ENCODE measurements at places on chromosomes 2 and 18.

DNA sequence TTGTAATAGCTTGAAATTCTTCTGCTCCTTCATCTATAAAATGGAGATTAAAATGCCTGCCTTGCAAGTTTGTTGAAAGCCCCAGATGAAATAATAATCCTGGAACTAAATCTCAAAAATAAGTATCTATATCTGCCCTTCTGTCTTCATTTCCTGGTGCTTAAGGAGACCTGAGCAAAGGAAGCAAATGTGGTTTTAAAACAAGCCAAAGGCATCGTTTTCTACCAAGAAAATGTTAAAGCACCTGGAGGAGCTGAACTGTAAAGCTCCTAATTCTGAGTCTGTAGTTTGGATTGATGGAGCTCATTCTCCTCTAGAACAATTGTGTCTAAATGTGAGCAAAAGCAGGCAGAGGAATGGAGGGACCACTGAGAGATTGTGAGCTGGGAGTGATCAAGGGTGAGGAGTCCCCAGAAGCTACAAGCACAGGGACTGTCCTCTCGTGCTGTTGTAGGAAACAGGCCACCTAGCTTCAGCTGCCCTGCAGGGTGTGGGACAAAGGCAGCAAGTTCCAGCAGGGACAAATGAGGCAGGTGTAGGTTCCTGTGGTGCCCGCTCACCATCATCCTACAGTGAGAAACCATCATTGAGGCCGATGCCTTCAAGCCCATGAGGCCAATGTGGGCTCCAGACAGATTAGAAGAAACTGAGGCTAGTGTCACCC, 420.7 kb upstream of the TRIB2 start:
- no peak for DNase-seq

DNA sequence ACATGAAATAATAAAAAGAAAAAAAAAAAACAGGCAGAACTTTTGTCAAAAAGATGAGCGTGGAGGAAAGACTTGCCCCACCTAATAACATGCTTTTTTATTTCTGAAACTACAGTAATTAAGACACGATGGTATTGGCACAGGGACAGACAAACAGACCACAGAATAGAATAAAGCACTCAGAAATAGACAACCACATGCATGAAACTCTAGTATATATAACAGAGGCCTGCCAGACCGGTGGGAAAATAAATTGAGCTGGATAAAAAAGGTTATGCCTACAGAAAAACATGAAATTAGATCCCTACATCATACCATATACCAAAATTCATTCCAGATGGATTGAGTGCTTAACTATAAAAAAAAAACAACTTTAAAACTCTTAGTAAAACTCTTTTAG, 163.1 kb downstream of the NRP2 start:
- no peak for DNase-seq

GRCh38 chr2:241112046-241112445, 10.0 kb upstream of the MTERF4 start:
- DNase-seq, result no peak

DNA sequence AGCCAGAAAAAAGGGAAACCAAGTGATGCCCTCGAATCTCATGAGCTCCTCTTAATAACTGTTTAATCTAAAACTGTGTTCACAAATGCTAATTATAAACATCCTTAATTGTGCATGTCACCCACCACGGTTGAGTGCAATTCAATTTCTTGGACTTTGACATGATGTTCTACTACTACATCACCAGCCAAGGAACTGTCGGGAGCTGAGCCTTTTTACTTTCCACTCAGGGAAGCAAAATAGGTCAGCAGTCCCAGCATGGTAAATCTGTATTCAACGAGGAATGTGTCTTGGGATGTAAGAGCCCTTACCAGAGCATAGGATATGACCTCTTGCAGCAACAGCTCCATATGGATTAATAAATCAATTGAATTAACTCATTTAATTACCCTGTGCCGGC, 20.8 kb upstream of the REG3G start:
- no peak for DNase-seq

DNA sequence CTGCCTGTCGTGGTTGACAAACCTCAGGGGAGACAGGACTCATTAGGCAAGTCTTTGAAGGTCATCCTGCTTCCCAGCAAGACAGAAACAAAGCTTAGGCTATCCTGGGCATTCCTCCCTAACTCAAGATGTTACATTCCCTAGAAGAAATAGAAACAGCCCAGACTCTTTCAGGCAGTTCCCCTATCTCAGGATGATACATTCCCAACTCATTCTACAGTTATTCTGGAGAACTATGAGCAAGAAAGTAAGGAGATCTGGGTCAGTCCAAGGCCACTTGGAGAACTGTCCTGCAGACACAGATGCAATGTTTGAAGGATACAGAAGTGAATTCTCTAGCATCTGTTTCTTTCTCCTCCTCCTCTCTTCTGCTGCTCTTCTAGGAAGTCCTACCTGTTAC, 220.1 kb upstream of the NCKAP5 start:
- no peak for DNase-seq

DNA sequence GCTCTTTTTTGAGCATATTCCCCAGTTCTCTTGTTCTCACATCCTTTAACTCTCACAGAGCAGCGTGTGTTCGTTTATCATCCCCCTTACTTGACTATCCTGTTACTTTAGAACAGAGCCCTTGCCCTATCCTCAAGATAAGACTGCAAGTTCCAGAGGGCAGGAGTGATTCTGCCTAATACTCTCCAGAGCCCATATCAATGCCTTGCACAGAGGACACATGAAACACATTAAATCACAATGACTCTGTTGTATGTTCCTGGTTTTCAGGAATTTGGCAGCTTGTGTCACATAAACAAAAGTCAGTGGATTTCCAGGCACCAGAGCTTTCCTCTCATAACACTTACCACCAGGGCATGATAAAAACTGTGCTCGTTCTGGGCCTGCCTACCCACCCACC, 156.7 kb downstream of the RNF144A start:
- DNase-seq, result no peak

DNA sequence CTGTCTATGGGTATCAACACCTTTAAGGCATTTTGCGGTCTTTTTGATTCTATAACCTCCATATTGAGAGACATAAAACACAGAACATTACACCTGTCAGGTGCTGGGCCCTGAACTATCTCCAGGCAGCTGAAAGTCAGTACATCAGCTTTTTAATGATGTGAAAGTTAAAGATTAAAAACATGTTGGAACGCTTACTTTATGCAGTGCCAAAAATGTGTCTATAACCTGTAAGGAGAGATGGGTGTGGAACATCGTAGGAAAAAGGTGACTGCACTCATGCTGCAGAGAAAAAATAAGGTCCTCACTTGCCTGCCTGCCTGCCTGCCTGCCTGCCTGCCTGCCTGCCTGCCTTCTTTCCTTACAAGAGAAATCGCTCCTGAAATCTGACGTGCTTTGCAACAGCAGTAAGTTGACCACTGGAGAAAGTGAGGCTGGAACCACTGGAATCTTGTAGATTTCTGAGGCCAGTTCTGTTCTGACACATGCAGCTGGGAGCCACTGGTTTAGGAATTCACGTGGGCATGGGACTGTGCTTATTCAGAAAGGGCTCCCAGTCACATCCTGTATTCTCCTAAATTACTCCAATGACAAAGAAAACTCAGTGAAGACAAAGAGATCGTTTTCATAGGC, 34.1 kb downstream of the BCL11A start:
- DNase-seq, result no peak

- no peak for DNase-seq
These were observed 20.1 kb downstream of the GPR35 start for GRCh38 chr2:240645346-240645745.

- DNase-seq, result no peak
These were observed 15.1 kb upstream of the C1QL2 start for GRCh38 chr2:119173556-119174060.

DNA sequence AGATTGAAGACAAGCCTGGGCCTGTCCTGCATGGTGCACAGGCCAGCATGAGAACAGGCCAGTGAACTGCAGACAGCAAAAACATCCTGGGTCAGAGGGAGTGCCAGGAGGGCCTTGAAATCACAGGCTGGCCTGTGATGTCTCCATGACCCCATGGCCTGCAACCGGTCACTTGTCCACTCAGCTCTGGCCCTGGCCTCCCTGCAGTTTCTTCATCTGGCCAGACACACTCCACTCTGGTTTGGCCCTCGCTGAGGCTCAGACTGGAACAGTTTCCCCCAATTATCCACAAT, 12.6 kb downstream of the CYRIA start:
- DNase-seq, result no peak

DNA sequence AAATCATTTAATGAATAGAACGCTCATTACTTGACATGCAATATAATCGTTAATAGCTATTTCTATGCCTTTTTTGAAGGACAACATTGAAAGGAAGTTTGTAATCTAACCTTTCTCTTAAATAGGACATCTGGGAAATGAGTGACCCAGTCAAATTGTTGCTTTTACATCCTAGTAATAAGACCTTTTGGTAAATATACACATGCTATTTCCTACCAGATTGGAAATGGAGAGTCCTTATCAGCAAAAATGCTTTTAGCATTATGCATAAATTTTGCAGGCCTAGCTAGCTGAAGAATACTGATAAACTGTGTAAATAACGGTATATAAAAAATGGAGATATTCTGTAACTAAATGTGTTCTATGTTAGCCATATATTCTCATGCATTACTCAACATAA, 567.3 kb upstream of the DSEL start:
- no peak for DNase-seq

- DNase-seq, result no peak
These were observed 134.5 kb upstream of the EPB41L3 start for GRCh38 chr18:5678278-5678677.

DNA sequence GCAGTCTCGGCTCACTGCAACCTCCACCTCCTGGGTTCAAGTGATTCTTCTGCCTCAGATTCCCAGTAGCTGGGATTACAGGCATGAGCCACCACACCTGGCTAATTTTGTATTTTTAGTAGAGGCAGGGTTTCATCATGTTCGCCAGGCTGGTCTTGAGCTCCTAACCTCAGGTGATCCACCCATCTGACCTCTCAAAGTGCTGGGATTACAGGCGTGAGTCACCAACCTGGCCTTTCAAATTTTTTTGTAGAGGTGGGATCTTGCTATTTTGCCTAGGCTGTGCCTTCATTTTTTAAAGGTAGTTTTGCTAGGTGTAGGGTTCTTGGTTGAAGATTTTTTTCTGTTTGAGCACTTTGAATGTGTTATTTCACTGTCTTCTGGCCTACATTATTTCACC, 6.2 kb downstream of the HAUS1 start:
- no peak for DNase-seq

- no peak for DNase-seq
These were observed 373.5 kb upstream of the ZEB2 start for GRCh38 chr2:144893464-144893863.

DNA sequence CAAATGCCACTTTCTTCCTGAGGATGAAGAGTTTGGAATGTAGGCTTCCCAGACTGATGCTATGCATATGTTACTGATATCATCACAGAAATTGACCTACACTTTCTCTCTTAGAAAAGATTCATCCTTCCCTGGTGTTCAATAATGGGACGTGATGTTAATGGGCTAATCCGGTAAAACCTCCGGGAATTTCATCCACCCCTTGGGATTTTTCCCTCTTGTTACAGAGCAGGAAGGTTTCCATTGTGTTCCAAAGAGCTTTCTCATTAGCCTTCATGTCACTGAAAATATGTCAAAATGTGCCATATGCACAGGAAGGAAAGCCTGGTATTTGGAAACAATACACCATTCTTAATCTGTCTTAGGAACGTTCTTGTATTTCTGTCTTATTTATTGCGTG, 20.7 kb downstream of the ALPK2 start:
- DNase-seq, result no peak

- no peak for DNase-seq
These were observed 139.2 kb downstream of the SLC4A3 start for GRCh38 chr2:219766658-219767057.

- peak; percentile 5 for DNase-seq
These were observed 105.6 kb upstream of the CTDP1 start for GRCh38 chr18:79573921-79574491.

GRCh38 chr2:200735061-200735460, 76.6 kb upstream of the BZW1 start:
- no peak for DNase-seq

GRCh38 chr2:226466589-226466988, 333.0 kb downstream of the IRS1 start:
- no peak for DNase-seq

DNA sequence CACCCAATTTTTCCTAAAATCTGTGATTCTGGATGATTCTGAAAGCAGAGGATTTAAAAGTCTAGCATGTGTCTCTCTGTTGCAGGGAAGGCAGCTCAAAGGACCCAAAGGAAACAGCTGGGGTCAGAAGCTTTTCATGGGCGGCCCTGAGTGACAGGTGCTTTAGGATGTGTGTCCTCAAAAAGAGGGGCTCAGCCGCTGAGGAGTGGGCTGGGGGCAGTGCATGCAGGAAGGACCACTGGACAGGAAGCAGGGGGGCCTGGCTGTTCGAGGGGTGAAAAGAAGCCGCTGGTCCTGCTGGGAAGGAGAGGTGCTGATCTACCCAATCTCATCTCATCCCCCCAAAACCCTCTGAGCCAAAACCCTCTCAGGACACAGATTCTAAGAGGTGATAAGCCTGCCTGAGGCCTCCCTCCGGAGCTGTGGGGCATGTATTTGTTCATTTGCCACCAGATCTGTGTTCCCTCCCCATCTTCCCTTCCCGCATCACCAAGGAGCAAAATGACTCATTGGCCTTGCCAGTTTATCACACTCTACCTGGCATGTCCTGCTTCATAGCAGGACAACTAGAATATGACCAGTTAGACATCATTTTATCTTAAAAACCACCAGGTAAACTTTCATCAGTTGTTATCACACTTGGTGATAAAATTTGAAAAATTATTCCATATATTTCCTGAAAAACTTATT, 98.8 kb upstream of the MGAT4A start:
- no peak for DNase-seq

DNA sequence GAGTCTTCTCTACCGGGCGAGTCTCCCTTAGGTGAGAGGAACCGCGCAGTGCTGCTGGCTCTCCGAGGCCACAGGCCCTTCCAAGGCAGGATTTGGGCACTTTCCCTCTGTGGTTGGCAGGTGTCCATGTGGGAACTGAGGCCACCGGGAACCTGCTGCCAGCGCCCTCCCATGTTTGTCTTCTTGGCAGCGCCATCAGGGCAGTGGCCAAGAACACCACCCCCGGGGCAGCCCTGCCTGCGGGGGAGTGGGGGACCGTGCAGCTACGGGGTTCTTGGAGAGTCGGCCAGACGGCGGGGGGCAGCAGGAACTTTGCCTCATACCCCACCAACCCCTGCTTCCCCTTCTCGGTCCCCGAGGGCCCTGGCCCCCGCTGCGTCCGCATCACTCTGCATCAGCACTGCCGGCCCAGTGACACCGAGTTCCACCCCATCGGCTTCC, 10.0 kb downstream of the CAPN10 start:
- DNase-seq, result no peak

GRCh38 chr2:118577202-118577601, 270.2 kb downstream of the EN1 start:
- no peak for DNase-seq

- no peak for DNase-seq
These were observed 45.1 kb downstream of the SLC9A2 start for GRCh38 chr2:102664471-102664909.

DNA sequence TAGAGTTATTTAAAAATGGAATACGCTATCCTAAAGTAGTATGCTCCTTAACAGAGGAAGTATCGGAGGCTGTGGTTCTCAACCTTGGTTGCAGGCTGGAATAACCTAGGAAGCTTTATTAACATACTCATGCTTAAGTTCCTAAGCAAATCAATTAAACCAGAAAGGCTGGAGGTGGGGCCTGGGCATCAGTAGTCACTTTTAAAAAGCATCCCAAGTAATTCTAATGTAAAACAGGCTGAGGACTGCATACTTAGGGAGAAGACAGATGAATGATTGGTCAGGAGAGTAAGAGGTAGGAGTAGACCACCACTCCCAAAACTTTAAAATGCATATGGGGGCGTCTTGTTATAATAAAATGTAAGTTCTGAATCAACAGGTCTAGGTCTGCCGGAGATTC, 15.3 kb downstream of the ACAA2 start:
- DNase-seq, result no peak
